ENCODE measurements at places on chromosomes 7 and 10.
A peak's percentile ranks its signal among the peaks of the same experiment; 100 is the strongest.

DNA sequence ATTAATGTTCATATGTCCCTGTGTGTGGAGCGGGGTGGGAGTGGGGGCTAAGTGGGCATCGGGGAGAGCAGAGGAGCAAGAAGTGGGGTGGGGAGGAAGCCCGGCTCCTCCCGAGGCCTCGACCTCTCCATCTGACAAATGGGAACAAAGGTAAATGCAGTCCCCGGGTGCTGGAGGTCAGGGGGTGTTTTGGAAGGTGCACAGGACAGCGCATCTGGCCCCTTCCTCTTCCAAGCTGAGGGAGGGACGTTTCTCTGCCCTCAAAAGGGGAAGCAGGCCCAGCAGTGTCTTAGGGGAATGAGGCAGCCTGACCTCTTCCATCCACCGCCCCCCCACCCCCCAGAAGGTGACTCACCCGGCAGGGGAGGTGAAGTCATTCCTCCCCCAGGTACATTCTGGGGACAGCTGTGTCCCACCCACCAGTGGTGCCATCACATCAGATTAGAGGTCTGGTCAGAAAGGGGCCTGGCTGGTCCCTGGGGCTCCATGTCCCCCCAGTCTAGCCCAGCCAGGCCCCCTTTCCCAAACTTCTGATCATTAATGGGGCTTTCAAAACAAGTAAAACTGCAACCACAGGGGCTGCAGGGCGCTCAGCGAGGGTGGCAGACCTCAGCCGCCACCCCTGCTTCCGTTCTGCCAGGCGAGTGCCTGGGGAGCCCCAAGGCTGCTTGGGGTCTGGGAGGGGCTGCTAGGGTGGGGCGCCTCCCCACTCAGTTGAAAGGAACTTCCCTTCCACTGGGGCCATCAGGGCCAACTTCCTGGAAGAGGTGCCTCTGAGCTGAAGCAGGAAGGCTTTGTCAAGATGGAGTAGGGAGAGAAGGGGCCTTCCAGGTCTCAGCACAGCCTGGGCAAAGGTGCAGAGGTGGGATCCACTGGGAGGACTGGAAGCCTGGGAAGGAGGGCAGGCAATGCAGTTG lies 10.8 kb downstream of the LFNG start:
- DNase-seq, result peak; percentile 38

- peak; percentile 24 for DNase-seq
Measured at GRCh38 chr10:21675157-21675796, 141.2 kb downstream of the MLLT10 start.

- DNase-seq, result no peak
Measured at GRCh38 chr10:102435529-102436233, 3.3 kb upstream of the CUEDC2 start.

GRCh38 chr7:118059209-118059608 lies 124.8 kb upstream of the LSM8 start:
- DNase-seq, result no peak

DNA sequence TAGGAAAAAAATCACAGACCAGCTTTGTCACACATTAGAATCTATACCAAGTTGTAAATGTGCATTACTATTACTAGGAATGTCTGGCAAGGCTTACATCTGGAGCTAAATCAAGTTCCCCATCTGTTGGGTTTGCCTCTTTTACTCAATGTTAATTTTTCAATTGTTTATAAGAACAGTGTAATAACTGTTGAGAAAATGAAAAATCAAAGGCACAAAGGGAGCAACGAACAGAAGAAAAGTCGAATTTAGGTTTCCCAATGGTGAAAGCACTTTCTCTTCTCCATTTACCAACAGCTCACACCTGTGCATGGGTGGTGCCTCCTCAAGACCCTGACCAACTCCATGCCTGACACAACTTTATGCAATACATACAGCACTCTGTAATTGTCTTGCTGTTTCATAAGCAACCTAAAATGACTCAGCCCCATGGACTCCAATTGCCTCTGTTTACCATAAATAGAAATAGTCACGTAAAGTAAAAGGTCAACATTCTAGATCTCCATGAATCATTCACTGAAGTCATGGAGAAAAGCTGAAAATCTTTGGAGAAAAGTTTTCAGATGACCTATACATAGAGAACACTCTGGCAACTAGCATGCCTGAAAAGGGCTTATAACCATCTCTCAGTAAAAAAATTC lies 95.5 kb upstream of the KCNIP2 start:
- DNase-seq, result peak; percentile 92

GRCh38 chr7:33485747-33486493 lies 356.6 kb downstream of the BBS9 start:
- DNase-seq, result peak; percentile 23

GRCh38 chr10:78980354-78980753 lies 88.4 kb upstream of the ZMIZ1 start:
- DNase-seq, result no peak

GRCh38 chr7:11701829-11702560 lies 130.0 kb downstream of the THSD7A start:
- no peak for DNase-seq

DNA sequence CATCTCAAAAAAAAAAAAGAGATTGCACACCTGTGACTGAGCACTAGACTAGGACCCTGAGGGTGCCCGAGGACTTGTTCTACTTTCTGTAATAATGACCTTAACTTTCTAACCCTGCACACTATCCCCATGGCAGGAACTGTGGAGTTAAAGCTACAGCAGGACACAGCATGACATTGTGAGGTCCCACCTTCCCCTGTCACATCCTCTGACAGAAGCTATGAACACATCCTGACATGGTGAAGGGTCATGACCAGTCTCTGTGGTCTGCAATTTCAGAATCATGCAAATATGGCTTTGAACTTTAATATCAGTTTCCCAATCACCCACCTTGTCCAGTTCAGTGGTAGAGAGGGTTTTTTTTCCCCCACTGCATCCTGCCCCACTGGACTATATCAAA lies 18.5 kb upstream of the SAR1A start:
- DNase-seq, result no peak

GRCh38 chr10:108862676-108863350 lies 1060.5 kb downstream of the XPNPEP1 start:
- DNase-seq, result peak; percentile 36

GRCh38 chr7:3112479-3113134 lies 68.9 kb upstream of the CARD11 start:
- DNase-seq, result no peak

GRCh38 chr10:4633186-4633585 lies 192.8 kb upstream of the AKR1E2 start:
- DNase-seq, result no peak

GRCh38 chr10:5433182-5433581 lies 20.8 kb downstream of the NET1 start:
- DNase-seq, result no peak

- no peak for DNase-seq
Measured at GRCh38 chr10:110387983-110388686, 83.4 kb upstream of the SMNDC1 start.

DNA sequence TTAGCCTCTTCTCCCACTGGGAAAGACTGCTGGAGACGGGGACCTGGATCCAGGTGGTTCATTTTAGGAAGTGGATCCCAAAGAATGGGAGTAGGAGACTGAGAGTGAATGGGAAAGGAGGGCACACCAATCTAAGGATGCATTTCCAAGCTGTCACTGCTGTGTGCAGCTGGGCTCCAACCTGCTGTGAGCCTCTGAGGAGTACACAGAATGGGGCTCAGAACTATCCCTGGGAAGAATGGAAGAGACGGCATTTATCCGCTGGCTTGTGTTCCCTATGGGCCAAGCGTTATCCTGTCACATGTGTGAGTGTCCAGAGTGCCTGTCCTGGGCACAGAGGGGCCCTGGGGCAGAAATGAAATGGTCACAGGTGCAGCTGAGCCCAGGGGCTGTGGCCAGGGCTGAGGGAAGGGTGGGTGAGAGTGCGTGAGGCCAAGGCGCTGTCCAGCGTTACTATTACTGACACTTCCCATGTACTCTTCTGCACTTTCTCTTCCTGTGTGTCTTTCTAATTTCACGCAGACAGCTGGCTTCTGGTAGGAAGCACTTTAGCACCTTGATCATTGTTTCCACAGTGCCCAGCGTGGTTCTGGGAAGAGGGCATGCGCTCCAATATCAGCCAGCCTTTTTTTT lies 35.4 kb upstream of the PODXL start:
- DNase-seq, result no peak

DNA sequence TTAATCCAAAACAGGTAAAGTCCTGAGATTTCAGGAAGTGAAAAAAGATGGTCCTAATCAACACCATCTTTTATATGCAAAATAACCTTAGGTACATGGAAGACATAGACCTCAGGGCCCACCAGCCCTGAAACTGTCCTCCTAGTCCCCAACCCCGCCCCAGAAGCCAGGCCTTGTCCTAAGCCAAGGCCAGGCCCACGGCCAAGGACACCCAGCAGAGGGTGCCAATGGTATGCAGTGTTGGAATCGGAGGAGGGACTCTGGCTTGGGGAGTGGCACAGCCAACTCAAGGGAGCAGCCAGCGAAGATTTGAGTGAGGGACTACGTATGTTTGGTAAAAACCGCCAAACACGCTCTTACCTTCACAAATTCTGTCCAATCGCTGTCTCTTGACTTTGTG lies 96.7 kb downstream of the ZRANB1 start:
- no peak for DNase-seq

DNA sequence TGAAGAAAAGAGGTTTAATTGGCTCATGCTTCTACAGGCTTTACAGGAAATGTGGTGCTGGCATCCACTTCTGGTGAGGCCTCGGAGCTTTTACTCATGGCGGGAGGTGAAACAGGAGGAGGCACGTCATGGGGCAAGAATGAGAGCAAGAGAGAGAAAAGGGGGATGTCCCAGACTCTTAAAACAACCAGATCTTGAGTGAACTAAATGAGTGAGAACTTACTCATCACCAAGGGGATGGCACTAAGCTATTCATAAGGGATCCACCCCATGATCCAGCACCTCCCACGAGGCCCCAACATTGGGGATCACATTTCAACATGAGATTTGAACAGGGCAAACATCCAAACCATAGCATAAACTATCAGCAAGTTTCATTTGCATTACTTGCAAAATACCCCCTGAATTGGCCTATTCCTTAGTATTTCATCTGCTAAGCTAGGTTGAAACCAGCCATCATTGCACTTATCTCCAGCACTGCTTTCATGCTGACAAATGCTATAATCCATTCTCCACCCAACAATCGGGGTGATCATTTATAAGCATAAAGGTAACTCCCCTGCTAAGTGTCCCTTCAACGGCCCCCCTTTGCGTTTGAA lies 179.0 kb downstream of the NOC3L start:
- DNase-seq, result peak; percentile 99

- DNase-seq, result no peak
Measured at GRCh38 chr10:18333621-18334020, 193.4 kb downstream of the CACNB2 start.

GRCh38 chr10:77328272-77328816 lies 309.3 kb downstream of the KCNMA1 start:
- DNase-seq, result peak; percentile 44

All from fibroblast of skin of right biceps (primary cell).